ENCODE measurements at places on chromosomes 7 and 10.

DNA sequence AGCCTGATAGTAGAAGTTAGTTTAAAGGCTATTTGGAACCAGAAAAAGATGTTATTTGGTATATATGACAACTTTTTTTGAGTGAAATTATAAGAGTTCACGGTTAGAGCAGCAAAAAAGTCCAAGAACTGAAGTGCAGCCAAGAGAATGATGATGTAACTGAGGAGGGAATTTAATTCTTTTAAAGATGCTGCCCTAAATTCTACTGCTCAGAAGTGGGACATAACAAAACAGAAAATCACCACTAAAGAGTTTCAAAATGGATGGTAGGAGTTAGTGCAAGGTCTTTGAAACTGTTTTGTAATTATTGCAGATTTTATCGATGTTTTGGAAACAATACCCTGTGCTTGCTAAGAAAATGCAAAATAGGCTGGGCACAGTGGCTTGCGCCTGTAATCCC is 6.5 kb downstream of the SAMD8 start:
- no peak for DNase-seq

GRCh38 chr10:33749790-33750189 is 415.3 kb upstream of the NRP1 start:
- DNase-seq = no peak

- no peak for DNase-seq
Observed at GRCh38 chr10:49318755-49319154, 19.8 kb downstream of the C10orf71 start.

DNA sequence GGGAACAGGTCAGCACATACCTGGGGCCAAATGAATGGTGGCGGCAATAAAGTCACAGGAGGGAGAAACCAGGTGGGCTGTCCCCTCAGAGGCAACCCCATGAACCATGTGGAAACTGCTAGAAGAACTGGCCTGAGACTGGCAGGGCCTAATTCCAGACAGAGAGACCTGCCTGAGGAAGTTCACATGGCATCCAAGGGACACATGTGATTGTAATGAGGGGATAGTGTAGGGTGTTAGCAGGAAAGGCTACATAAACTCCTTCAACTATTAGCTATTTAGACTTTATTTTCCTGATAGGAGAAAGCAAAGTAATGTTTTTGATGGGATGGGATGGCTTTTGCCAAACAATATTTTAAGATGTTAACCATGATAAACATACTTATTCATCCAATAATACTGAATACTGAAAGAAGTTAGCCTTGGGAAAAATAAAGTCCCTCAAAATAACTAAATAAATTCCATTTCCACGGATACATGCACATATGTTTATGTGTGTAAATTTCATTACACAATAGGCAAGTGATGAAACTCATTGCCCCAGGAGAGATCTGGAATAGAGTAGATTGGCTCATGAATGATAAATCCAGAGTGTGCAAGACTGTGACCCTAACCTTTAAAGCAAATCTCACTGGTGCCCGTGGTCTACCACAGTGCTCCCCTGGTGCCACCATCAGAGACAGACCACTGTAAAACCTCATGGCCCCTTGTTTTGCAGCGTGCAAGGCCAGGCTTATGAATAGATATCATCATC is 137.0 kb downstream of the NRF1 start:
- DNase-seq = no peak

- DNase-seq = no peak
Observed at GRCh38 chr10:34789966-34790506, 25.1 kb downstream of the PARD3 start.

DNA sequence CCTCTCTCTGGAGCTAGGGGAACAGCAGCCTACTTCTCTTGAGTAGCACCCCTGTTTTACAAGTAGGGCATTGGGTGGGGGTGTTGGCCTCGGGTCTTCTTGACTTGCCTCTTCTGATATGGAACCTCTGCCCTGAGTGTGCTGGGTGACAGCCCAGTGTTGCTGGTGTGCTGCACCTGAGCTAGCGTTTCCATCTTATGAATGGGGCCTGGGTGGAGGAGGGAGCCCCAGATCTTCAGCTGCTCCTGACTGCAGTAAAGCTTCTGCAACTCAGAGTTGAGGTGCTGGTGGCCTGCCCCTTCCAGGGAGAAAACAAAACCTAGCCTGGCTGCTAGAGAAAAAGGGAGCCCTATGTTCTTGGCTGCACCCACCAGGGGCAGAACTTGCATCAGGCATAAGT is 202.5 kb upstream of the SHH start:
- DNase-seq = no peak

- DNase-seq = peak; percentile 10
Observed at GRCh38 chr10:121926671-121927317, 1.0 kb downstream of the ATE1 start.

GRCh38 chr10:9759596-9759995 is 1258.1 kb upstream of the CELF2 start:
- DNase-seq = no peak

DNA sequence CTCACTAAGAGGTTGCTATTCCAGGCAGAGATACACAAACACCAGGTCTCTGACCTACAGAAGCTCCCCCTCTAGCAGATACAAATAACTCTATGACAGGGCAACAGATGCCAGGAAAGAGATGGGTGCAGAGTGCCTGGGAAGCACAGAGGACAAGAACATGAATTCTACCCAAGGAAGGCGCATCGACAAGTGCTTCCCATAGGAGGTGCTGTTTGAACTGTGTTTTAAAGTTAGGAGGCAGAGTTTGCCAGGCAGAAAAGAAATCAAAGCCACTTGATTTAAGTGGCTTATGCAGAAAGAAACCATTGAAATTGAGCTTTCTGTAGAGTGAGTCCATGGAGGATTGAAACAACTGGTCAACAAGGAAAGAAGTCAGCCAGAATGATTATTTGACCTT is 35.3 kb upstream of the EGR2 start:
- no peak for DNase-seq

DNA sequence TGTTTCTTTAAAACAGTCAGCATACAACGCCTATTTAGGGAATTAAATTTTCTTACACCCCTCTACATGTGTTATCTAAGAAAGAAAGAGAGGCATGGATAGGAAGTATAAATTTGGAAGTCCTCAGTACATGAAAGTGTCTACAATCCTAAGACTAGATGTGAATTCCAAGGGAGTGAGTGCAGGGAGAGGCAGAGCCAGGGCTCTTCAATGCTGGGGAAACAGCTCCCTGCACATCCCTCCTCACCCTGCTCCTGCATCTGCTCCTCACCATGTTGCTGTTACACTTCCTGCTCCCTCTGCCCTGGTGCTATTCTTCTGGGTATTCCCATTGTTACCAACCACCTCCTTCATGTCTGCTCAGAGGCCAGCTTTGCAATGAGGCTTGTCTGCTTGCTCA is 229.1 kb upstream of the AKR1E2 start:
- DNase-seq = no peak

DNA sequence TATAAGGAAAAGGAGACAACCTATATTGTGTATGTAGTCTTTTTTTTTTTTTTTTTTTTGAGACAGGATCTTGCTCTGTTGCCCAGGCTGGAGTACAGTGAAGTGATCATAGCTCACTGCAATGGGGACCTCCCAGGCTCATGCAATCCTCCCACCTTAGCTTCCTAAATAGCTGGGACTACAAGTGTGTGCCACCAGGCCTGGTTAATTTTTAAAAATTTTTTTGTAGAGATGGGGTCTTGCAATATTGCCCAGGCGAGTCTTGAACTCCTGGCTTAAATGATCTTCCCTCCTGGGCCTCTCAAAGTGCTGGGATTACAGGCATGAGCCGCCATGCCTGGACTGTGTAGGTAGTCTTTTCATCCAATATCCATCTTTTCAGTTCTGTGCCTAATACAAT is 78.7 kb upstream of the ARHGAP21 start:
- DNase-seq = no peak

- DNase-seq = no peak
Observed at GRCh38 chr10:70137927-70138883, 5.6 kb upstream of the AIFM2 start.

GRCh38 chr7:51850126-51850525 is 533.5 kb upstream of the COBL start:
- no peak for DNase-seq

Data from NCI-H446 treated with DMSO at 0.1 percent for 48 hours (cell line).